ENCODE measurements at places on chromosomes 5 and 9. TPM values are rescaled to one million over a fixed set of nuclear protein-coding genes. Genes with fewer than 3 reads are reported as not detected.

LOX gene
- total RNA-seq: not detected

DNA sequence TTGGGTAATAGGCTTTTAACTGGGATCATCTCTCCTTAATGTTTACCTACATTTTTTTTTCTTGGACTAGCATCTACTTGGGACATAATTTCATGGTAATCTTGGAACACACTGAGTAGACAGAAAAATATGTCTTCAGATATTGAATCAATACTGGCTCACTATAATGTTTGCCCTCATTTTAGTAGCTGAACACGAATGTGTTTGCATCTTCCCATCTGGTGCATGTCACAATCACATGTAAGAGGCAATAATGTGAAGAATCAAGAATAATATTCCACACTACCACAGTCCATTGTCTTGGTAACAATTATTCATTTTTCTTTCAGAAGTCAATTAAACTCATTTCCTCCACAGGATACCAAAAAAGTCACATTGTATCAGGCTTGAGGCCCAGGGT lies 382.7 kb upstream of the CDH10 start:
- no peak for DNase-seq

GADD45G gene
- total RNA-seq: 5.9 TPM

DNA sequence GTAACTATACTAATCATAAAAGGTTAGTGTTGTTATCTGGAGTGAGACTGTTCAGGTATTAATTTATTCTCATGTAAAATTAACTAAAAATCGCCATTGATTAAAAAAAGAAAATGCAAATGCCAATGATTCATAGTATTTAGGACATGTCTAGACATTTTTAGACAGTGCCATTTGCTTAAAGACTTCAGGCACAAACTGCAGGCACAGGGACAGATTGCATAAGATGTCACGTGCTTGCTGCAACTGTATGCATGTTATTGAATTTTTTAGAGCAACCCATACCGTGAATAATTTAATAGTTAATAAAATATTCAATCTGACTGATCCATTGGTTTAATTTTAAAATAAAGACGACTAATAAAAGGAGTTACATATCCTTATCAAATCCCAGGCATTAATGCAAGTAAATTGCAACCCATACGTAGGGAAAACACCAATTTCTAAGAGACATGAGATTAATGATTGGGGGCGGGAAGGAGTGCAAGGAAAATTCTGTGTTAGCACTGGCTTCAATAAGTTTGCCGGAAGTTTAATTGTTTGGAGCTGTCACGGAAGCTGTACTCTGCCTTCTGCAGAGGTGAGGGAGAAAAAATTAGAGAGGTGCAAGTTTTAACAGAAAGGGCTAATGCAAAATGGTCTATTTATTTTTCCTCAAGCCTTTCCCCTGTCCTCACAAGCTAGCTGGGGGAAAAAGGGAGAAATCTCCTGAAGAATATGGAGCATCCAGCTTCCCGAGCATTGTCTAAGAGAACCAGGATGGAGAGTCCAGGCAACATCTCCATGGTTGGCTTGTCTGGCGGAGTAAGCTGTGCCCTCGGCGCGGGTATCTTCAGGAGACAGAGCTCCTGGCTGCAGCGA lies 2.9 kb downstream of the EDIL3 start:
- DNase-seq: no peak

GRCh38 chr5:36724467-36725332 lies 118.3 kb downstream of the SLC1A3 start:
- DNase-seq: peak; percentile 90

SLC6A7 gene
- not detected for total RNA-seq

- no peak for DNase-seq
These were observed 74.9 kb downstream of the SLC44A1 start for GRCh38 chr9:105319202-105319813.

GRCh38 chr5:136590581-136590980 lies 225.2 kb upstream of the TRPC7 start:
- no peak for DNase-seq

DNA sequence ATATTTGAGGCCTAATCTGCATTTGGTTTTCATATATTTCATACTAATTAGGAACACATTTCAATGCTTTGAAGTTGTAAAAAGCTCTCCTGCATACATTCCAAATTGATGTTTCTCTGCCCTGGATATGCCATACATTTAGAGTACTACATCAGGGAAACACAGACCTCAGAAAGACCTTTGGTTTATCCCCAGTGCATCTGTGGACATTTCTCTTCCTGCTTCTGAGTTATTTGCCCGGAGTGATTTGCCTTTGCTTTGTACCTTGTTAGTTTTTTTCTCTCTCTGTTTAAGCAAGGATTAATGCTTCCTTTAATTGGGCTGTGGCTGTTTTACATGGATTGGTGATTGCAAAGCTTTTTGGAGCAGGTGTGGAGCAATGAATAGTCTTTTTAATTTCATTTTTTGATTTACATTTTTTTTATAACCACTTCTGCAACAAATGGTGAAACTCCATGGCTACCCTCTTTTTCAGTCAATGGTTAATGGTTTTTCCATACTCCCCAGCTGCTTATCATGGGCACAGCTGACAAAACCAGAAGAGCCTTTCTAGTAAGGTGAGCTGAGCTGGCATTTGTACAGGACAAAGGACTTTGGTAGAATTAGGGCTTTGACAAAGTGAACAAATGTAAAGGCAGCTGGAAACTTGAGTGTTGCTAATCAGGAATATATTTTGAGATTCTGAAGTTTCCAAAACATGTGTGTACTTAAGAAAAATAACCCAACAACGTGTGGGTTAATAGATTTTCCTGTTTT lies 54.2 kb downstream of the ZSWIM6 start:
- DNase-seq: no peak

TMEFF1 gene
- not detected for total RNA-seq

DNA sequence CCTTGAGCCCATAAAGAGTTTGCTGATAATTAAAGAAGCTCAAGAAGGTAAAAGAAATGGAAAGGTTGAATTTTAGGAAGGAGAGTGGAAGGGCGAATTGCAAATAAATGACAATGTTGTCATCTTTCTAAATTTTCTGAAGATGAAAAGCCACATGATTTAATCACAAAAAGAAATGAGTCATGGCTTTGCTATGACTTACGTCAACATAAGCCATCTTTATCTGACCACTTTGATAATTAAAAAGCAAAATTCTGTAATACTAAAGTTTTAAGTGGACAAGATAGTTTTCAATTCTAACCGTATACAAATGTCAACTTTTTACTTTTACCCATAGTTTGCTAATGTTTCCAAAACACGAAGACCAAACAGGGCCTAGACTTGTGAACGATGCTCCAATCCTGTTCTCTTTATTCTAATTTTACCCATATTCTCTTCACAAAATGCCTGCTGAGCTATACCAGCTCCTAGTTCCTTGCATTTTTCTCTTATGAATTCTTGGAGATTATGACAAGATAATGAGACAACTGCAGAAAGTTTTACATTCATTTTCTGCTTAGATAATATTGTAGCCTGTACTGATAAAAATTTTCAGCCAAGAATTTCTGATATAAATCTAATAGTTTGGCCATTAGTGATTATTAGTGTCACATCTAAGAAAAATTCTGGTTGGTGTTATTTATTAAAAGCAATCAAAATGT lies 21.8 kb upstream of the PRUNE2 start:
- DNase-seq: no peak

DNA sequence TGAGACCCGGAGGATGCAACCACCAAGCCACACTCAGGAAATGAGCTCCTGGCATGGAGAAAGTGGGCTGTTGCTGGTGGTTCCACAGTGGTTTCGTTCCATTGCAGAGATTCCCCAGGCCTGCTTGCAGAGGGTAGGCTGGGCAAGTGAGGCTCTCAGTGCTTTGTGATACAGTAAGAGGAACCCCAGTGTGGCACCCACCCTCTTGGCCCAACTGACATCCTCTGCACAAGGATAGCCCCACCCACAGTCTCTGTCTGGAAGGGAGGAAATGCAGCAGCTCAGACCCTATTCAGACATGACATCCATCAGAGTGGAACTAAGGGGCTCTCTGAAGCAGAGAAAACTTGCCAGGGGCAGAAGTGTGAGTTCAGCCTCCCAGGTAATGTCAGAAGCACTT lies 69.6 kb upstream of the FSTL4 start:
- peak; percentile 24 for DNase-seq

LECT2 gene
- total RNA-seq: not detected

SLC45A2 gene
- total RNA-seq: not detected

DNA sequence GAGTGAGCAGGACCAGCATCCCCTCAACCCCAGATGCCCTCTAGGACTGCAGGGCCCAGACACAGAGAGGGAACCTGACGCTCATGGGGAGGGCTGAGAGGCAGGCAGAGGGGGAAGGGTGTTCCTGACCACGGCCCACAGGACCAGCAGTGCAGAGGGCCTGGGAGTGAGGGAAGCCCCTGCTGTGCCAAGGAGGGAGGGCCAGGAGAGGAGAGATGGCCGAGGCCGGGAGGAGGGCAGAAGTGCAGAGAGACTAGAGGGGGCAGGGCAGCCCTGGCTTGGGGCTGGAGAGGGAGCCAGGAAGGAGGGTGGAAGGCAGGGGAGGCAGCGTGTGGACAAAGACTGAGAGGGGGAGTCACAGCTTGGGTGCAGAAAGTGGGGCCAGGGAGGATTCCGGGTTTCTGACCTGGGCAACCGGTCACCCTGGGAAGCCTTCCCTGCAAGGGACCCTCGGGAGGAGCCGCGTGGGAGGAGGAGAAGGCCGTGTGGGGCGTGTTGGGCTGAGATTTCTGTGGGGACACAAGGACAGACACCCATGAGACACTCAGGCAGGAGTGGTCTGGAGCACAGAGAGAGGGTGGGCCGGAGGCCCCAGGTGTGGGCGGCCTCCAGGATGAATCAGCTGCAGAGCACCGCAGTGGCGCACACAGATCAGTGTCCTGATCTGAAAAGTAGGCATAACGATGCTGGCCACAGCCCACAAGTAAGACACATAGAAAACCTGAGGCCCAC lies 117.5 kb downstream of the ADAMTS2 start:
- DNase-seq: no peak

GRCh38 chr9:120579139-120580050 lies 572 bp downstream of the CDK5RAP2 start:
- no peak for DNase-seq

MEIKIN gene
- 0.75 TPM for total RNA-seq

GRCh38 chr5:20105915-20106314 lies 117.9 kb upstream of the CDH18 start:
- DNase-seq: no peak

LAMC3 gene
- 0.25 TPM for total RNA-seq

FBP2 gene
- not detected for total RNA-seq

- no peak for DNase-seq
These were observed 368.3 kb upstream of the ST8SIA4 start for GRCh38 chr5:101271416-101271815.

DNA sequence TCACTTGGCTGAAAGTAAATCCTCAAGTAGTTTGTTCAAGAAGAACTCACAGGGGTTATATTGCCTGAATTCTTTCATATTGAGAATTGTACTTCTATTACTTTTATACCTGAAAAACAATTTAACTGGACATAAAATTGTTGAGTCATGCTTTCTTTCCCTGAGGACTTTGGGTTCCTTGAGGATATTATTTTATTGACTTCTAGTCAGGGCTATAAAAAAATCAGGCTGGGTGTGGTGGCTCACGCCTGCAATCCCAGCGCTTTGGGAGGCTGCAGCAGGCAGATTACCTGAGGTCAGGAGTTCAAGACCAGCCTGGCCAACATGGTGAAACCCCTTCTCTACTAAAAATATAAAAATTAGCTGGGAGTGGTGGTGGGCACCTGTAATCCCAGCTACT lies 17.9 kb upstream of the CDC42SE2 start:
- DNase-seq: no peak

- DNase-seq: no peak
These were observed 15.8 kb downstream of the GAPVD1 start for GRCh38 chr9:125277411-125277810.

- DNase-seq: no peak
These were observed 157.8 kb upstream of the FTMT start for GRCh38 chr5:121693864-121694263.

DNA sequence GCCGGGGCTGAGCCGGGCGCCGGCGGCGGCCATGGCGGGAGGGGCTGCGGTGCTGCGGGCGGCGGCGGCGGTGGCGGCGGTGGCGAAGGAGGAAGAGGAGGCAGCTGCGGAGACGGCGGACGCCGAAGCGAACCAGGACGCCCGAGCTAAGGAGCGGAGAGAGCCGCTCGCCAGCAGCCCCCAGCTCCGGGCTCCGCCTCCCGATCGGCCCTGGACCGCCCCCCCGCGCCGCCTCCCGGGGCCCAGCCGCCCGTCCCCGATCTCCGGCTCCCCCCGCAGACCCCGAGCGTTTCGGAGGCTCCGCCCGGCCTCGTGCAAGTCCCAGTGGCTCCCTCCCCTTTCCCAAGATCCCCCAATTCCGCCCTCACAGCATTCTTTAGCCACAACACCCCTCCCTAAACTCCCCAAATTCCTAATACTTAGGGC lies at the start of gene ASTN2:
TSS of gene ASTN2 (minus strand) at position 152 of the 426 bp plus-strand sequence. CDS start at position 33, 119 bp downstream.
- DNase-seq: no peak

DNA sequence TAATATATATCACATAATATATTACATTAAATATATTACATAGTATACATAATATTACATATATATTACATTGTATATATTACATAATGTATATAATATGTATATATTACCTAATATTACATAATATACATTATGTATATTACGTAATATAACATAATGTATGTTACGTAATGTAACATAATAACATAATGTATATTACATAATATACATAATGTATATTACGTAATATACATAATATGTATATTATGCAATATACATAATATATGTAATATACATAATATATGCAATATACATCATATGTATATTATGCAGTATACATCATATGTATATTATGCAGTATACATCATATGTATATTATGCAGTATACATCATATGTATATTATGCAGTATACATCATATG lies 19.1 kb downstream of the CYLC2 start:
- no peak for DNase-seq

PRSS3 gene
- not detected for total RNA-seq

PPP2R2B gene
- total RNA-seq: not detected

LTC4S gene
- total RNA-seq: 3.8 TPM

PCDHB4 gene
- not detected for total RNA-seq

- DNase-seq: no peak
These were observed 23.5 kb downstream of the PDGFRB start for GRCh38 chr5:150131978-150132694.

GRCh38 chr5:16529306-16529705 lies 63.7 kb upstream of the ZNF622 start:
- no peak for DNase-seq

DNA sequence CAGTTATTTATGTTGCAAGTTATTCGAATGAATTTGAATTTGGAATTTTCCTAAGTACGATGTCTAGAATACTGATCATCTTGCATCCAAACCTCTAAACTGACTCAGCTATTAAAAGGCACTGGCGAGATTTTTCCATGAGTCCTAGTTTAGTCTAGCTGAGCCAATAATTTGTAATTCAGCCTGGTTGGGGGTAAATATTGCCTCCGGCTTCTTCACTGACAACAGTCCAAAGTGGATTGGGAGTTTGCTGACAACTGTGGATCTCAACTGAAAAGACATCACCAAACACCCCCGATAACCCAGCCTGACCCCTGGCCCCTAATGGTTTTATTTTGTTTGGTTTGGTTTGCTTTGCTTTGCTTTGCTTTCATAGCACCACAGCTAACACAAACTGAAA lies 189.8 kb upstream of the DAPK1 start:
- DNase-seq: no peak

Data from B cell (primary cell).